ENCODE measurements at places on chromosomes 2 and 18.

- DNase-seq: no peak
Measured at GRCh38 chr2:171241771-171242170, 81.1 kb upstream of the TLK1 start.

DNA sequence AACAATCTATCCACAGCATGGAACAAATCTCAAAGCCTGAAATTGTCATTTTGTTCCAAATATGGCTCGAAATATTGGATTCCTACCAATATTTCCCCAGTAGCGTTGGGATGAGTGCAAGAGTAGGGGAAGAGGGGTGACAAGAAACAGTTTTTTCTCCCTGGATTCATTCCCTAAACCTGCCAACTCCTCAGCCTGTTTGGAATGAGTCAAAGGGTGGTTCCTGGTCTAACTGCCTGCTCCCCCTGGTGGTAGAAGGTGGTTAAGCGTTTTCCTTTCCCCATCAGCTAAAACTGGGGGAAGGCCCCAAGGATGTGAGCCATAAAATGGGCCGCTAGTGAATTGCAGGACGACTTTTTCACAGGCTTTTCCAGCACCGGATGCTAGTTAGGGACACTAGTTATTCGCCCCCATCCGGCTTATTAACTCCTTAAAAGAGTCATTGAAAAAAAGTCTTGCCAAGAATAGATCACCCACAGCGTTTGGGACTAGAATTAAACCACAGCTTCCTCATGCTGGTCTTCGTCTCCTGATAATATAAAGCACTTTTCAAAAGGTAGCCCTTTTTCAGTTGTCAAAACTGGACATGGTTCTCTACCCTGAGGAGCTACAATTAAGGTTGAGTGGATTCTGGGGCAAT, 72.5 kb downstream of the DHRS9 start:
- peak; percentile 65 for DNase-seq

DNA sequence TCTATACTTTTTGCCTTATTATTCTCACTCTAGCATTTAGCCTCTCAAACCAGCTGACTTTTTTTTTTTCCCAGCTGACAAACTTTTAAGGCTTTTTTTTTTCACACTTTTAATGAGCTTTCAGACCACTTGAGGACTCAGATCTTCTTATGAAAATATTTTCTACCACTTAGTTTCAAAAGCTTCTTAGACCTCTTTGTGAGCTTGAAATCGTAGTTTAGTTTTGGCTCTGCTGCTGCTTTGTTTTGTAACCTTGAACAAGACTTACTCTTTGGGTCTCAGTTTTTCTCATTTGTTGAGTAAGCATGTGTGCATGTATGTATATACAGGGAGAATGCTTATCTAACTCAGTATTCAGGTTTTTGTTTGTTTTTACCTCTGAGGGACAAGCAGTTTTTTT, 3.5 kb downstream of the NBEAL1 start:
- no peak for DNase-seq

GRCh38 chr2:149488706-149489440, 98.7 kb downstream of the MMADHC start:
- DNase-seq: no peak

Data from stimulated activated CD4-positive, alpha-beta T cell treated with anti-CD3 and anti-CD28 coated beads, TNF-alpha, amount 100 ng/mL, for 48 hours (primary cell).